ENCODE measurements at places on chromosomes 6 and 20.

GRCh38 chr20:63100926-63101699, 94.3 kb upstream of the BHLHE23 start:
- H3K4me1 ChIP-seq = peaks cover 2% of the 10 kb centered on the region
- H3K27ac ChIP-seq = no peak overlapping the region
- H3K4me3 ChIP-seq = peak overlapping the region; percentile 80
- DNase-seq = no peak
- no peaks in the 10 kb centered on the region for H3K27me3 ChIP-seq

DNA sequence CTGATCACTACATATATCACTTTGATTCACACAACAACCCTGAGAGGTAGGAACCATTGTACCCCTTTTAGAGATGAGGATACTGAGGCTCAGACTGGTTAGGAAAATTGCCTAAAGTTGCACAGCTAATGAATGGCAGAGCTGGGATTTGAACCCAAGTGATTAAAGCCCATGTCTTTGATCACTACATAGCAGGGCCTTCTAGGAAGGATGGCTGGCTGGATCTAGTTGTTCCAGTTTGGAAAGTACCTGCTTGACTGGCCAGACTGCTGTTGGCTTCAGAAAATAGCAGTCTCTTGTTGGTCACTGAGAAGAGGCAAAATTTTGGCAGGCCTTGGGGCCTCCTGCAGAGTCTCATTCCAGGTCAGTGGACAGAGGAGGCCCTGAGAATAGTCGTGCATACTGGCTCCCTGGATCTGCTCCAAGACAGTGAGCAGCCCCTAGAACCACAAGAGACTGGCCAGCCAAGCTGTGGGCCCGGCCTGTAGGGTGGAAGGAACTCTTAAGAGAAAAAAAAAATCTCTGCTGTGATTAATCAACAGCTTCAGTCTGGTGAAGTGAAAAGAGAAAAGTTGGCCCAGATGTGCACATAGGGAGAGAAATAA, 17.5 kb downstream of the PPARD start:
- H3K27me3 ChIP-seq = no peaks in the 10 kb centered on the region
- H3K27ac ChIP-seq = peak overlapping the region; percentile 14
- no peak overlapping the region for H3K4me3 ChIP-seq

DNA sequence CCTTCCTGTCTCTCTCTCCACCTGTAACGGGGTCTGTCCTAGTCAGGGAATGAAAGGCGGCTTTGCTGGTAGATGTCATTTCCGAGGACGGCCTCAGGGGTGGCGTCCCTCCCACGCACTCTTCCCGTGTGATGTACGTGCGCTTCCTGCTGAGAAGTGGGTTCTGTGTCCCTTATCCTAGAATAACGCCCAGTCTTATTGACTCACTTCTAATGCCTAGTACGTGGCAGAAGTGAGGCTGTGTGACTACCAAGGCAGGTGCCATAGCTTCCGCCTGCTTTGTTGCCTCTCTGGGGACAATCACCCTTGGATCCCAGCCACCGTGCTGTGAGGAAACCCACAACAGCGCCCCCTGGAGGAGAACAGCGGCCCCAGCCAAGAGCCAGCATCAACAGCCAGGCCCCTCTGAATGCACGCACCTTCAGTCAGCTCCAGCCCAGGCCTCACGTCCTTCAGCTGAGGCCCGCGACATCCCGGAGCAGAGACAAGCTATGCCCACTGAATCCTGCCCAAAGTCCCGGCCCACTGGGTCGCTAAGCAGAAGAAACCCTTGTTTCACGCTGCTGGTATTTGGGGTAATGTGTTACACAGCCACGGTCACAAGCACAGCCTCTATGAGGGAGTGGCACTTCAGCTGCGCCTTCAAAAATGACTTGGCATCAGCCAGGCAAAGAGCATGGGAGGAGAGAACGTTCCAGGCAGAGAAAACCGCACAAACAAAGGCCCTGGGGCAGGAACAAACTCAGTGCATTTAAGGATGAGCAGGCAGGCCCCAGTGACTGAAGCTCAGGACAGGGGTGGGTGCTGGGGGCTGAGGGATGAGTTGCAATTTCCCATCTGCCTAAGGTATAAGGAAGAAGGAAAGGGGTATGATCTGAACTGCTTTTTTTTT, 224.2 kb downstream of the NFATC2 start:
- DNase-seq = peak; percentile 76
- H3K27ac ChIP-seq = peak overlapping the region; percentile 57
- H3K4me3 ChIP-seq = peak overlapping the region; percentile 31
- no peaks in the 10 kb centered on the region for H3K27me3 ChIP-seq

- H3K4me1 ChIP-seq = no peaks in the 10 kb centered on the region
- no peak overlapping the region for H3K4me3 ChIP-seq
- no peaks in the 10 kb centered on the region for H3K27me3 ChIP-seq
- no peak for DNase-seq
- H3K36me3 ChIP-seq = no peaks in the 10 kb centered on the region
- no peak overlapping the region for H3K27ac ChIP-seq
Measured at GRCh38 chr6:22828179-22829062, 259.1 kb downstream of the HDGFL1 start.

GRCh38 chr6:125940247-125941041, 16.1 kb upstream of the HINT3 start:
- H3K27ac ChIP-seq = no peak overlapping the region
- no peak for DNase-seq
- H3K4me3 ChIP-seq = no peak overlapping the region
- peaks cover 7% of the 10 kb centered on the region for H3K4me1 ChIP-seq
- peaks cover 14% of the 10 kb centered on the region for H3K27me3 ChIP-seq

DNA sequence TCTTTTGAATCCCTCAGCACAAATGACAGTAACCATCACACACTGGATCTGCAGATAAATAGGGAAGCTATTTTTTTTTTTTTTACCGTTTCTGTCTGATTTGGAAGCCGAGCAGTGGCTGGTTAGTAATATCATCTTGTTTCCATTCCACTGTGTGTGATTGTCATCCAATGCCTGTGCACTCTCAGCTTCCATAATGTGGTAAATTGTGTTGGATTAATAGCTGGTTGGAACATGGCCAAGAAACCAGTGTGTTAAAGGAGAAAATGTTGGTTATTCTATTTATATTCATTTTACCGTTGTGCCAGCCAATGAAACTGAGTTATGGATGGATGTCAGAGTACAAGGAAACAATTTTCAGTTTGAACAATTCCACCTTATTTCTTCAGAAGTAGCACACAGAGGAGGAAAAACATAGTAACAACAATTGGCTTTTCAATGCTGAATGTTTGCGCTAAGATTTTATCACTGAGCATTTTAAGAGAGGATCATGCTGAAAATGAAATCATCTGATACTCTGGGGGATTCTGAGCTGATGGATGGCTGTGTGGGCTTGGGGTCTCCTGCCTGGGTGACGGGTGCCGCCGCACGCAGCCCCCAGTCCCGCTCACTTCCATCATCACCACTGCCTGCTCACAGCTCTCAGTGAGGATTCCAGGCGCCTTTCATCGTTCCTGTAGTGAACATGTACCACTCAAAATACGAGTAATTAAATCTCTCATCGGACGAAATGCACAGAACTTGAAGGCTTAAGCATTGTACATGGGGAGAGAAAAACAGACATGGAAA, 40.7 kb upstream of the EXOC2 start:
- H3K27me3 ChIP-seq = peaks cover 4% of the 10 kb centered on the region
- H3K36me3 ChIP-seq = no peaks in the 10 kb centered on the region
- no peak overlapping the region for H3K27ac ChIP-seq
- H3K4me1 ChIP-seq = no peaks in the 10 kb centered on the region
- H3K4me3 ChIP-seq = no peak overlapping the region

DNA sequence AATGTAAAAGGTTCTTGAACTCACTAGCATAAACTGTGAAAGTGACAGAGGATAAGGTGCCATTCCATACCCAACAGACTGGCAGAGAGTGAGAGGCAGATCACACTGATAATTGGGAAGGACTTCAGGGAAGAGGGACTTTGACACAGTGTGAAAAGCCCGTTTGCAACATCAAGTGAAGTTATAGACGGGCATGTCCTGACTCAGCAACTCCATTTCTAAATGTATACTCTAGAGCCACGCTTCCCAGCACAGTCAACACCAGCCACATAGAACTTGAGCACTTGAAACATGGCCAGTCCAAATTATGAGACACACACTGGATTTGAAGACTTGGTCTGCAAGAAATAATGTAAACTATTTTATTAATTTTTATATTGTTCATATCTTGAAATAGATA, 45.9 kb upstream of the XRN2 start:
- no peaks in the 10 kb centered on the region for H3K4me1 ChIP-seq
- H3K27ac ChIP-seq = no peak overlapping the region
- DNase-seq = no peak
- H3K36me3 ChIP-seq = no peaks in the 10 kb centered on the region
- no peak overlapping the region for H3K4me3 ChIP-seq

DNA sequence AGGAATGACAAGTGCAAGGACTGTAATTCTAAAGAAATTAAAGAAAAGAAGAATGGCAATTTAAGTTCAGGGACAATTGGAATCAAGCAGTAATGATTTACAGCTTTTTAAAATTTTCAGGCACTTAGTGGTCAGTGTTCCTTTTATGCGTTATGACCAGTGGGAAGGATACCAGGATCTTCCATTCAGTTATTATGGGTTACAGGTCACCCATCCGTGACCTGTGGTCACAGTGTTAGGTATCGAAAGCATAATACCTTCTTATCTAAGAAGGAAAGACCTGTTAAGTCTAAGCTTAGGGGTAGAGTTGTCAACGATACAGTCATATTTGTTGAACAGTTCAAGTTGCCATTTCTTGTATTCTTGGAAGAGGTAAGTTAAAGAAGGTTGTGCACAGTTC, 253.8 kb downstream of the LAMA2 start:
- DNase-seq = no peak
- H3K4me3 ChIP-seq = no peak overlapping the region
- H3K36me3 ChIP-seq = no peaks in the 10 kb centered on the region
- H3K27me3 ChIP-seq = peaks cover 4% of the 10 kb centered on the region

GRCh38 chr6:33695451-33695887, 16.0 kb downstream of the UQCC2 start:
- H3K36me3 ChIP-seq = peaks cover 74% of the 10 kb centered on the region
- no peaks in the 10 kb centered on the region for H3K27me3 ChIP-seq
- peak overlapping the region; percentile 79 for H3K27ac ChIP-seq
- no peak for DNase-seq

- H3K27me3 ChIP-seq = peaks cover 4% of the 10 kb centered on the region
- H3K4me3 ChIP-seq = no peak overlapping the region
- no peak for DNase-seq
- no peak overlapping the region for H3K27ac ChIP-seq
- no peaks in the 10 kb centered on the region for H3K36me3 ChIP-seq
Measured at GRCh38 chr20:33280775-33281174, 2.2 kb upstream of the BPIFB1 start.

DNA sequence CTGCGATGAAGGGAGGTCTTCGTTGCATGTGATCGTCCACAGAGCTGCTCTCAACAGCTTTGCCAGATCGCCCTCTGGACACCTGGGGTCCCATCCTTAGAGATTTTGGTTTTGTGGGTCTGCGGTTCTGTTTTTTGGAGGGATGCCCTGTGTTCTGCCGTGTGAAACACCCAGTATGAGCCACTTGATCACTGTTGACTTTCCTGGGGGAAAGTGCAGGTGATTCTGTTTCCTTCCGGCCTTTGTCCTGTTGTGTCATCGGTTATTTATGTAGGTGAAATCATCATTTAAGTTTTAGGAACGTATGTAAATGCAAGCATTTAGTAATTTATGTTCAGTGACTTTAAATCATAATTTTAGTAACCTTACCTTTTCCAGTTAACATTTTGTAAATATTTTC, 56.4 kb upstream of the SLC22A1 start:
- H3K27me3 ChIP-seq = no peaks in the 10 kb centered on the region
- H3K36me3 ChIP-seq = peaks cover 74% of the 10 kb centered on the region
- H3K4me3 ChIP-seq = no peak overlapping the region
- H3K4me1 ChIP-seq = peaks cover 28% of the 10 kb centered on the region
- no peak overlapping the region for H3K27ac ChIP-seq
- no peak for DNase-seq

DNA sequence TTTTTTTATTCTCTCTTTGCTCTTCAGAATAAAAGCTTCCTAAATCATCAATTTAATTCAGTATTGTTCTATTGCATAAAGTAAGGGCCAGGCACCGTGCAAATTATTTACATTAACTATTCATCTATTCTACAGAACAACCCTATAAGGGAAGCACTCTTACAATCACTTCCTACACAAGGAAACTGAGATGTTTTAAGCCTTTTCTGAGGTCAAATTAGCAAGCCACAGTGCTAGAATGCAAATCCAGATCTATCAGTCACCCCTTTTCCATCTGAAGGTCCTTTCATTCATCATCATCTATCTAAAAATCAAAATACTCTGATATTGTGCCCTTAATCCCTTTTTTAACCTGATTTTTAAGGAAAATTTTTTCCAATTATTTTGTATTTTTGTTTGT, 31.2 kb downstream of the FRK start:
- peaks cover 16% of the 10 kb centered on the region for H3K27me3 ChIP-seq
- peaks cover 2% of the 10 kb centered on the region for H3K4me1 ChIP-seq
- no peak for DNase-seq
- H3K27ac ChIP-seq = no peak overlapping the region

- no peaks in the 10 kb centered on the region for H3K36me3 ChIP-seq
- H3K27me3 ChIP-seq = peaks cover 1% of the 10 kb centered on the region
- H3K4me3 ChIP-seq = no peak overlapping the region
- peaks cover 2% of the 10 kb centered on the region for H3K4me1 ChIP-seq
- DNase-seq = no peak
- H3K27ac ChIP-seq = no peak overlapping the region
Measured at GRCh38 chr6:138865480-138866109, 69.7 kb downstream of the ECT2L start.

DNA sequence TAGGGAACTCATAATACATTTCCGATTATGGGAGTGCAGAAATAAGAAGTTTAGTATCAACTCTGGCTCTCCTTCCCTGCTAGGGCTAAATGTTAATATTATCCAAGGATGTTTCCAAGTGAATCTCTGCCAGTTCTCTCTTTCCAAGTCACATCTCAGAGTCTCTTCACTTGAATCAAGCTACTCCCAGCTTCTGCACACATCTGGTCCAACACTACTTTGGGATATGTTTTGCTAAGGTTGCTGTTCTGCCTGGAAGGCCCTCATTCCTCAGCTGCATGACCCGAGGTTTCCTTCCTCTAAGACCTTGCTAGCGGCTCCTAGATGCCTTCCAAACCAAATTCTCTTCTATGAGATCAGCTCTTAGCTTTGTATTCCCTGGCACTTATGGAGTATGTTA, 331.8 kb downstream of the GJA1 start:
- DNase-seq = no peak
- no peak overlapping the region for H3K4me3 ChIP-seq
- H3K36me3 ChIP-seq = no peaks in the 10 kb centered on the region
- H3K4me1 ChIP-seq = peaks cover 12% of the 10 kb centered on the region
- no peaks in the 10 kb centered on the region for H3K27me3 ChIP-seq

GRCh38 chr6:155528335-155528734, 72.7 kb upstream of the NOX3 start:
- no peak overlapping the region for H3K27ac ChIP-seq
- H3K4me1 ChIP-seq = peaks cover 31% of the 10 kb centered on the region
- no peaks in the 10 kb centered on the region for H3K27me3 ChIP-seq
- peaks cover 2% of the 10 kb centered on the region for H3K36me3 ChIP-seq
- no peak for DNase-seq

All from activated CD8-positive, alpha-beta T cell treated with anti-CD3 and anti-CD28 coated beads for 36 hours (primary cell).